H1 (cell line): ENCODE measurements at places on chromosomes 12 and 14.

DNA sequence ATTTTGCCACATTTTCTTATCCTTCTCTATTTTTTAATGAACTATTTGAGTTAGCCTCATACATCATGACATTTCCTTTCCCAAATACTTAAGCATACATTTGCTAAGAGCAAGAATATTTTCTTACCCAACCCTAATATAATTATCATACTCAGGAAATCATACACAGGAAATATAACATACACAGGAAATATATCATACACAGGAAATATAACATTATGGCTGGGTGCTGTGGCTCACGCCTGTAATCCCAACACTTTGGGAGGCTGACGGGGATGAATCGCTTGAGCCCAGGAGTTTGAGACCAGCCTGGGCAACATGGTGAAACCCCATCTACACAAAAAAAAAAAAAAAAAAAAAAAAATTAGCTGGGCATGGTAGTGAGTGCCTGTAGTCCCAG, 4.9 kb downstream of the NCKAP1L start:
- DNase-seq, result no peak

- DNase-seq, result peak; percentile 95
Measured at GRCh38 chr14:90235179-90235976, 21.0 kb upstream of the PSMC1 start.

DNA sequence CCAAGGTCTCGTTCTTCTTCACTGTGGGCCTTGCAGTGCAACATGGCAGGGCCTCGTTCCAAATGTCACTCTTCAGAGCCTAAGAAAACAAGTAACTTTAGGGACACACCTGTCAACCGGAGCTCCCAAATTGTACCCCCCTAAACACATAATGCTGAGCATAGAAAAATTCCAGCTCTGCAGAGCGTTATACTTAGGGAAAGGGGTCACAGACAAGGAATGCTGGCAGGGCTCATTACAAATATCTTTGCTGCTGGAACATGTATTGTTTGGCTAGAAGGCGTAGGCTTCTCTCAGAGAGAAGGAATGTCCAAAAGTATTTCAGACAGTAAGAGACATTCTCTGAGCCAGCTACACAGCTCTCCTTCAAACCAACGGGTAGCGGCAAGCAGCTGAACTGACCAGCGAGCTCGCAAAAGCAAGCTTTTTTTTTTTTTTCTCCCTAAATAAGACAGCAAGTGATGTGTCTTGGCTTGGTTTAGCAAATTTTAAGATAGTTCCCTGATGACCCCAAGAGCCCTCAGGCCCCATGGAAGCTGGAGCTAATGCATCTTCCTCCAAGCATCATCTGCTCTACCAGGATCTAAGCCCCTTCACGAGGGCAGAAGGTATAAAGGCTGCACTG, 24.5 kb downstream of the SSH1 start:
- no peak for DNase-seq

- DNase-seq, result no peak
Measured at GRCh38 chr12:23729359-23729758, 220.1 kb downstream of the SOX5 start.

DNA sequence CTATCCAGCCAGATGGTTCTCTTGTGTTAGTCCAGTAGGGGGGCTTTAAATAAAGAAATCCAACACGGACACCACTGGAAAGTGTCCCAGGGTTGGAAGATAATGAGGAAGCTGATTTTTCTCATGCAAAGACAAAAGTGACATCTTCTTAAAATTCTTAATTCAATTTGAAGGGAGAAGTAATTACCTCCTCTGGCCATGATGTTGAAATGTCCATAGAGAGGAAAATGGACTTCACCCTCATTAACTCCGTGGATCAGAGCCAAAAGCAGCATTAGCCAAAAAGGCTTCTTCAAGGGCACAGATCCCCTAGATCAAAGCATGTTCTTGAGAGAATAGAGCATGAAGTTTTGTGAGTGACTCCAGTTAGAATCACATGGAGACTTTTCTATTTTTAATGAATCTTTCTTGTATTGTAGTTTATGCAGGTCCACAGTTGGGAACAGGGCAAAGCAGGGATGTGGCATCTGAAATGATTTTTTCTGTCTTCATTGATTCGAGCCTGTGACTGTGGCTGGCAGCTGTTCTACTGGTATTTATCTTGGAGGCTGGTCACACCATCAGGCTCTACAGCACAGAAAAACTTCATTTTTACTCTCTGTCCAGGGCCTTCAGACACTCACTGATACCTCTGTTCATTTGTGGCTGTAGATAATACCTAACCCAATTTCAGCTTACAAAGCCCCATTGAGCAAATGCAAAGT, 1002.5 kb downstream of the AACS start:
- DNase-seq, result no peak

GRCh38 chr12:7638760-7639555, 26.8 kb downstream of the APOBEC1 start:
- peak; percentile 77 for DNase-seq

- DNase-seq, result peak; percentile 58
Measured at GRCh38 chr14:80055667-80056496, 155.4 kb downstream of the DIO2 start.

DNA sequence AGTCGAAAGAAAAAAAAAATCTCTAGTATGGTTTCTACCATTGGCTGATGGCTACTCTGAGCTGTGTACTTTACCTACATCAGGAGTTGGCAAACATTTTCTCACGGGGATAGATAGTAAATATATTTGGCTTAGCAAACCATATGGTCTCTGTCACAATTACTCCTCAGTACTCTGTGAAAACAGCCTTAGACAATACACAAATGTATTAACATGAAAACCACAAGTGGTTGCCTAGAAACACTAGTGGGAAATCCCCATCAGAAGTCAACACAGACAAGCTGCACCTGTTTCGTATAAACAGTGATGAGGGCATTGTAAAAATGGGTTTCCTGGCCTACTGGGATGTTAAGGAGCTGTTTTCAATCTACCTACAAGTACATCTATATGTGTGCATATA, 84.6 kb upstream of the NAV3 start:
- DNase-seq, result no peak

DNA sequence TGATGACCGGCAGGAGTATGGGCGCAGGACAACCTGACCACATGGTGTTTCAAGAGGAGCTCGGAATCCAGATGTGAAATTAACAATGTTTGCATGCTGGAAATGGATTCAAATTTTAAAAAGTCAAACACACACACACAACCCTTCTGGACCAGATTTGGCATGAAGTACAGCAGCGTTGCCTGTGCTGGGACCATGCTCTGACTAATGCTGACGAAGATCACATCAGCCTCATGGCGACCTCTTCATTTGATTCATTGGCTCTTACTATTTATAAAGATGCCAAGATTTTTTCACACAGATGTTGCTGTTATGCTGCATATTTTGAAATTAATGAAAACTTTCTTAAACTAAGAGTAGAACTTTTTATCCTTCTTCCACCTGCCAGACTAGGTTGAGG, 926.6 kb upstream of the TMEM132C start:
- DNase-seq, result no peak

- no peak for DNase-seq
Measured at GRCh38 chr12:108627134-108627920, 6.4 kb downstream of the SELPLG start.

DNA sequence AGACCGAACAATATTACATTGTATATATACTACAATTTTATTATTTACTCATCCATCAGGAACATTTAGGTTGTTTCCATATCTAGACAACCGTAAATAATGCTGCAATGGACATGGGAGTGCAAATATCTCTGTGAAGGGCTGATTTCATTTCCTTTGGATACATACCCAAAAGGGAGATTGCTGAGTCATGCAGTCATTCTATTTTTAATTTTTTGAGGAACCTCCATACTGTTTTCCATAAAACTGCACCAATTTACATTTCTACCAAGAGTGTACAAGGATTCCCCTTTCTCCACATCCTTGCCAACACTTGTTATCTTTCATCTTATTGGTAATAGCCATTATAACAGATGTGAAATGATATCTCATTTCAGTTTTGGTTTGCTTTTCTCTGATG, 84.7 kb downstream of the SLC41A2 start:
- DNase-seq, result no peak

GRCh38 chr14:77052281-77053044, 24.0 kb upstream of the IRF2BPL start:
- DNase-seq, result no peak

DNA sequence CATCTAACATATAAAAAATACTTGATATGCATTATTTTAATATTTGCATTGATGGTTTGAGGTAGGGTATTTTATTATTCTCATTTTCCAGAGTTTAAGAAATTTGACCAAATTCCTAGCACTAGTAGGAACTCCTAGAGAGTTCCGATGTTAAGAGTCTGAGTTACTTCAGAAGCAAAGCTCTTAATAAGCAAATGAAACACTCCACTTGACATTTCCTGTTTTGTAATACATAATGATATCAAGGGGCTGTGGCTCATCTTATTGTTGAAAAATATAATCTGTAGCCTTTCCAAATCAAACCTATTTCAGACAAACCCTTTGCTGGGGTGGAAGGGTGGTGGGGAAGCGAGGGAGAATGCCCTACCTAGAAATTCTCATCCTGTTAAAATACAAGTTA, 355.5 kb downstream of the DIO2 start:
- no peak for DNase-seq

GRCh38 chr12:98002887-98003493, 512.4 kb upstream of the TMPO start:
- peak; percentile 75 for DNase-seq

DNA sequence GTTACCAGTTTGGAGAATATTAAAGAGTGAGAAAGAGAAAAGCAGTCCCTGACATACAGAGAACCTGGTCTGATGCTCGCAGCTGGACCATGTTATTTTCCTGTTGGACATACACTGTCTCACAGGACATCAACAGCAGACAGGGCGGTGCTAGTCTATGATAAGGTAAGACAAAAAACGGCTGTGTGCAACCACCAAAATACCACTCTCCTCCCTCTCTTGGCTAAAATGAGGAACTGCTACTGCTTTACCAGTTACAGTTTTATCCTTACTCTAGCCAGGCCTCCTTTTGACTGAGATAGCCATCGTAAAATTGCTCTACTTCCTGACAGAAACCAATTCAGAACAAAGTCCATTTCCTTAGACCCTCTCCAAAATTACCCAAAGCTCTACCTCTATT, 47.0 kb upstream of the ERGIC2 start:
- no peak for DNase-seq

- no peak for DNase-seq
Measured at GRCh38 chr12:12903642-12904609, 12.6 kb downstream of the GPRC5A start.

GRCh38 chr12:12922191-12922616, 29.8 kb downstream of the GPRC5D start:
- DNase-seq, result no peak

GRCh38 chr14:53493320-53493719, 340.2 kb upstream of the DDHD1 start:
- no peak for DNase-seq

GRCh38 chr12:68804657-68805591, 3.1 kb upstream of the MDM2 start:
- DNase-seq, result no peak

DNA sequence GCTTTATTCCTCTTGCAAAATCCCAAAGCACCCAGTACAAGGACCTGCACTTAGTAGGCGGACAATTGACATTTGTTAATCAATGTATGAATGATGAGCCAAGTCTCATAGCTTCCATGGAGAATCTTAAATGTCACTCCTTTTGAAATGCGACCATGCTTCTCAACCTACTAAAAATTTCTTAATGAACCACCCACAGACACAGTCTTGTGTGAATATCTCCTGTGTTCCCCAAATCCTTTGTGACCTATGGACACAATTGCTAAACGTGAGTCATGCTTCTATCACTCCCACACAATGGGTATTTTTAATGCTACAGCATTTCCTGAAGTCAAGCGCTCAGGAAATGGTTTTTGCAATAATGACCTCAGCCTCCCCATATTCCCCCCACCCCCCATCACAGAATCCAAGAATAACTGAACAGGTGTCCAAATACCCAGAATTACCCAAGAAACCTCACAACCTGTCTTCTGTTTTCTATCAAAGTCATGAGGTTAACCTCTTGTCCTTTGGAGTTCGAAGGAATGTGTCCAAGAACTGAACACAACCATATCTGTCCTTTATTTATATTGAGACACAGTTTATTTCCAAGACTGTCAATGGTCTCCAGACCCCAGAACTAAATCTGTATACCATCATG, 163.6 kb upstream of the PLEKHG7 start:
- DNase-seq, result no peak
